ENCODE measurements at places on chromosomes 3 and 15.

GRCh38 chr3:116980099-116980498, 270.5 kb downstream of the TUSC7 start:
- DNase-seq: no peak

- no peak for DNase-seq
Measured at GRCh38 chr15:39573844-39574243, 7.0 kb upstream of the THBS1 start.

DNA sequence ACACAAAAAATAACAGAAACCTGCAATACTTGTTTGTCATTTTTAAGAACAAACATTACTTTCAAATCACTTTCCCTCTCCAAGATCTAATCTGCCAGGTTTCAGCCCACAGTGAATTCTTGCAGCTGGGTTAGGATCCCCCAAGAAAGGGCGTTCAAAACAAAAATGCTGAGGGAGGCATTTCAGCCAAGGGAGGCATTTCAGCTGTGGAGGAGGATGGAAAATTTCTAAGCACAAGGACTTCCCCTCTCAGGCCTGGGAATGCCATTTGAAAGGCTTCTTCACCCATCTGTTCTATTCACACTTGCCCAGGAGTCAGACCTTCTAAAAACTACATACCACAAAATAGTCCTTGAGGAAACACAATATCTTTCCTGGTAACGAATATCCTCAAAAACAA, 69.1 kb downstream of the P3H2 start:
- peak; percentile 36 for DNase-seq

- no peak for DNase-seq
Measured at GRCh38 chr3:108416111-108416869, 94.1 kb downstream of the MYH15 start.

- no peak for DNase-seq
Measured at GRCh38 chr3:67858492-67858891, 204.1 kb upstream of the SUCLG2 start.

- no peak for DNase-seq
Measured at GRCh38 chr15:92079647-92080255, 226.2 kb downstream of the SLCO3A1 start.

- no peak for DNase-seq
Measured at GRCh38 chr15:69757186-69757585, 304.6 kb downstream of the RPLP1 start.
